ELF-1 (cell line): ENCODE measurements at places on chromosomes 3 and 15.
A peak's percentile ranks its signal among the peaks of the same experiment; 100 is the strongest.

DNA sequence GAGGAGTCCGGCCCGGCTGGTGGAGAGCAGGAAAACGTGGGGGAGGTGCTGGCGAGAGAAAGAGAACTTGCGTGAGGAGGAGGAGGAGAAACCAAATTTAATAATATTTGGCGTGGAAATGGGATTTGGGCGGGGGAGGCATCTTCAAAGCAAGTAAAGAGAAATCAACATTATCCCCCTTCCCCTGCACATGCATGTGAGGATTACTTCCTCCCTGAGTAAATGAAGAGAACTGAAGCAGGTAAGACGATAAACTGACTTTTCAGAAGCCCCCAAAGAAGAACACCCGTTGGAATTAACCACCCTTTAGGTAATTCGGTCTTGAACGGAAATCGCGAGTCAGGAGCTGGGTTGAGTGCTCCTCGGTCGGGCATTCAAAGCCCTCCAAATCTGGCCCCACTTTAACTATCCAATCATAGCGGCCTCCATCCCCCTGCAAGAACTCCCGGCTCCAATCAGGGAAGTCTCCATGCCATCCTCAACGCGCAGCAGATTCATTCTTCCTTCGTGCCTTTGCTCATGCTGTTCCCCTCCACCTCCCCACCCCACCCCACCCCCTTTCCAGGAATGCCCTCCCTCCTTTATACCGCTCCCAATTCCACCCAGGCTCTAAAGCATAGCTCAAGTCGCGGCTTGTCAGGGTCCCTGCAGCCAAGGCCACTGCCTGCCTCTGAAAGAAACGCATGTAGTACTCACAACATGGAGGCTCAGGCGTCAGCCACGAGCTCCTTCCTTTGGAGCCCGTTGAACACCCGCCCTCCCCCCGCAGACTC lies 545 bp upstream of the RFX7 start:
- peak; percentile 84 for DNase-seq

- DNase-seq: no peak
Observed at GRCh38 chr15:87985451-87985850, 271.1 kb downstream of the NTRK3 start.

DNA sequence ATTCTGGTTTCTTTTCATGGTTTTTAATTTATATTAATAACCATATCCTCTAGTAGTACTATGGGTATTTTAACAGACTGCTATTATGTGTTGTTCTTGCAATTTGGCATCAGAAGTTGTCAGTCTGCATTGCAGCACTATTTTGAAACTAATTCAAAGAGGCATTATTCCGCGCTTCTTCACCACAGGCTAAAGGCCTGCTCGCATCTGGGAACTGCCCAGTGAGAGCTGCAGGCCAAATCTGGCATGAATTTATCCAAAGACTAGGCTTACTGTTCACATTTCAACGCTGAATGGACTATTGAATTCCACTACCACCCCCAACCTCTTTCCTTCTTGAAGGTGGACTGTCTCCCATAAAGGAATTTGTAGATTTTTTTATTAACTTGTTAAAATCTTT lies 310.4 kb upstream of the NR2F2 start:
- no peak for DNase-seq

DNA sequence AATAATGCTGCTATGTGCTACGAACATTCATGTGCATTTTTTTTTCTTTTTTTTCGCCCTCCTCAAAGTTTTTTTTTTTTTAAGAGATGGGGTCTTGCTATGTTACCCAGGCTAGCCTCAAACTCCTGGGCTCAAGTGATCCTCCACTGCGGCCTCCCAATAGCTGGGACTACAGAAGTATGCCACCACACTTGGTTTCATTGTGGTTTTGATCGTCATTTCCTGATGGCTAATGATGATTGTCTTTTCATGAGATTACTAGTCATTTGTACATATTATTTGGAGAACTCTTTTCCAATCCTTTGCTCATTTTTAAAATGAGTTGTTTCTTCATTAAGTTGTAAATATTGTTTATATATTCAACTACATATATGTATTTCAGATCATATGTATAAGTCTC lies 48.8 kb downstream of the FBXO22 start:
- no peak for DNase-seq

- DNase-seq: no peak
Observed at GRCh38 chr3:63474828-63475518, 177.5 kb upstream of the SNTN start.

DNA sequence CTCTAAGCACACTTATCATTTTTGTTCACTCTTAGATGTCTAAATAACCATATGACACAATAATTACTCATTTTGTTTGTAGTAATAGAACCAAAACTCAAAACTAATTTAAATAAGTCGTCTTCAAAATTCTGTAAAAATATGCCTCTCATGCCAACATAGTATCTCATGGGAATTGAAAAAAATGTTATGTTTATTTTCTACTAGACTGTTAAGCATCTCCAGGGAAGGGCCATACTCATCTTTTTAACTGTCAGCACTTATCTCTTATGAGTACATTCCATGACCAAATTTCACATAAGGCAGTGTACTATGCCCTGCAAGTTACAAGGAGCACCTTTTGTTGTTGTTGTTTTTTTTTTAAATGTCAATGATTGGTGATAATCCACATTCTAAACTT lies 18.3 kb upstream of the USF3 start:
- DNase-seq: no peak

DNA sequence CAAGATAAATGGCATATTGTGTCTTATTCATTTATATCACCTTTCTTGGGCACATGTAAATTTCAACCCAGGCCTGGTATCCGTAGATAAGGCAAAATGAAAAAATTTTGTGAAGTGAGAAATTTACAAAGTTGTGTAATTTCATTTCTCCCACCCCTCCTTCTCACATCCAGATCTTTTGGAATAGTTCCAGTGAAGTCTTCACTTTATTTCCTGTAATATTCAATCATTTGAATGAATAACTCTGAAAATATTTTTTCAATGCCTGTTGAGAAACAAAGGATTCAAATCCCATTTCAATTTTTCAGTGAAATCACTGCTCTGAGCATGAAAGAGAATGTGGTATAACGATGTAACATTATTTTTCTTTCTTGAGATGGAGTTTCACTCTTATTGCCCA lies 53.4 kb downstream of the BTLA start:
- no peak for DNase-seq

GRCh38 chr3:61858054-61858453 lies 296.7 kb downstream of the PTPRG start:
- no peak for DNase-seq

DNA sequence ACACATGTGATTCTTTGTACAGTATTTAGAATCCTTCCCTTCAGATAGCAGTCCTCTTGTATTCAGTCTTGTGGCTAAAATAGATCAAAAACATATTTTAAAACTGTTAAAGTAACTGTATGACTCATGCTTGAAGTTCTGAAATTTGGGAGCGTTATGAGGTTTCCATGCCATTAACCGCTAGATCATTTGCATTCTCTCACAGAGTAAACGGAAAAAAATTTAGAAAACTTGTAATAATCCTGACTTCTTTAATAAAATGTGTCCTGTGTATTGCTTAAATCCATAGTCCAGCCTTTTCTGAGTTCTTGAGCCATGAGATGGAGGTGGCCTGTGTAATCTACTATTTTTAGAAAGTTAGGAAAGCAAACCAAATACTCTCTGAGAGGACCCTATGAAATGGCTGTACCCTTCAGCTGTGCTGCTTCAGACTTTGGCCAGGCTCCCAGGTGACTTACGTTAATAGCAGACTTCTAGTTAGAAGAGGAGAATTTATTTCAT lies 33.8 kb downstream of the MBNL1 start:
- no peak for DNase-seq

GRCh38 chr3:102360183-102360860 lies 74.5 kb upstream of the ZPLD1 start:
- DNase-seq: no peak

DNA sequence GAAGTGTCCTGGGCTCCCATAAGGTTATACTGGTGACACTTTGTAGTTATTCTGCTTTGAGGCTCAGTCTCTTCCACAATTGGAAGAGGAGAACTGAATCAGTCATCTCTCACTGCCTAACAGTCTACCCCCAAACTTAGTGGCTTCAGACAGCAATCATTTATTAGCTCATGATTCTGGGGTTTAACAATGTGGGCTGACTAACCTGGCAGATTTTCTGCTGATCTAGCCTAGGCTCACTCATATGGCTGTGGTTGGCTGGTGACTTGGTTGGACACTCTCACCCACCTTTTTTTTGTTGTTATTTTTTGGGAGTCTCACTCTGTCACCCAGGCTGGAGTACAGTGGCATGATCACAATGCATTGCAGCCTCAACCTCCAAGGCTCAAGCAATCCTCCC lies 7.1 kb downstream of the GPD1L start:
- DNase-seq: no peak

- DNase-seq: no peak
Observed at GRCh38 chr3:68751888-68752287, 180.5 kb downstream of the TAFA4 start.

DNA sequence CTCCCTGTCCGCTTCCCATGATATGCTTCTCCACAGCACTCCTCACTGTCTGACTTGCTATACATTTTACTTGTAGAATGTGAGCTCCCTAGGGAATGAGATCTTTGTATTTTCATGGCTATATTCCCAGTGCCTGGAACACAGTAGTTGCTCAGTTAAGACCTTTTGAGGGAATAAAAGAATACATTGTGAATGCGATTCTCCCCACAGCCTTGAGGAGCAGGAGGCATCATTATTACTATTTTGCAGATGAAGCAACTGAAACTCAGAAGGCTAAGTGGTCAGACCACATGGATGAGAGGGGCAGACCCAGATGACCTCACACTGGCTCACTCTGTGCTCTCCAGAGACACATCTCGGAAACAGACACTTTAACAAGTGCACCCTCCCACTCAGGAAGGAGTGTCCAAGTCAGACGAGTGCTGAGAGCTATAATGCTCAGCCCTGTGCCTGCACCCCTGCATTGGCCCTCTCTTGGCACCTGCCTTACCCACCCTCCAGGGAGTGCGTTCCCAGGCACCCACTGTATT lies 46.8 kb downstream of the SST start:
- no peak for DNase-seq

DNA sequence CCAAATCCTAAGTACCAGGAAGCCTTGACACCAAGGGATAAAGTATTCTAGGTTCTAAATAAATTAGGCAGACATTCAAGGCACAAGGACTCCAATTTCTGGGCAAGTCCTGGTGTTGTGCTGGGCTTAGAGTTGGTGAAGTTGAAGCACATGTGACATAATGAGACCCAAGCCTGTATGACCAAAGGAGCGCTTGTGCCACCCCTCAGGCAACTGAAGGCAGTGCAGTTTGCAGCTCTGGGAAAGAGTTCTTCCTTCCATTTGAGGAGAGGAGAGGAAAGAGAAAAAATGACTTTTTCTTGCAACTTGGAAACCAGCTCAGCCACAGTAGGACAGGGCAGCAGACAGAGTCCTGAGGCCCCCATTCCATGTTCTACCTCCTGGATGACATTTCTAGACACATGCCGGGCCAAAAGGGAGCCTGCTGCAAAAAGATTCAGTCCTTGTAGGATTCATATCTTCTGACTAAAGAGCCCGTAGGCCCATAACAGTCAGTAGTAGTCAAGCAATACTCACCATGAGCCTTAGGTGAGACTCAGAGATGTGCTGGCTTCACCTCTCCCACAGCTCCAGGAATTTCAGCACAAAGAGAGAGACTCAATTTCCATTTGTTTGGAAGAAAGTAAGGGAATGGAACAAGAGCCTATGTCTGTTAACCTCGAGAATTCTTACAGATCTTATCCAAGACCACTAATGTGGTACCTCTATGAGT lies 588.8 kb upstream of the BCHE start:
- DNase-seq: peak; percentile 13

DNA sequence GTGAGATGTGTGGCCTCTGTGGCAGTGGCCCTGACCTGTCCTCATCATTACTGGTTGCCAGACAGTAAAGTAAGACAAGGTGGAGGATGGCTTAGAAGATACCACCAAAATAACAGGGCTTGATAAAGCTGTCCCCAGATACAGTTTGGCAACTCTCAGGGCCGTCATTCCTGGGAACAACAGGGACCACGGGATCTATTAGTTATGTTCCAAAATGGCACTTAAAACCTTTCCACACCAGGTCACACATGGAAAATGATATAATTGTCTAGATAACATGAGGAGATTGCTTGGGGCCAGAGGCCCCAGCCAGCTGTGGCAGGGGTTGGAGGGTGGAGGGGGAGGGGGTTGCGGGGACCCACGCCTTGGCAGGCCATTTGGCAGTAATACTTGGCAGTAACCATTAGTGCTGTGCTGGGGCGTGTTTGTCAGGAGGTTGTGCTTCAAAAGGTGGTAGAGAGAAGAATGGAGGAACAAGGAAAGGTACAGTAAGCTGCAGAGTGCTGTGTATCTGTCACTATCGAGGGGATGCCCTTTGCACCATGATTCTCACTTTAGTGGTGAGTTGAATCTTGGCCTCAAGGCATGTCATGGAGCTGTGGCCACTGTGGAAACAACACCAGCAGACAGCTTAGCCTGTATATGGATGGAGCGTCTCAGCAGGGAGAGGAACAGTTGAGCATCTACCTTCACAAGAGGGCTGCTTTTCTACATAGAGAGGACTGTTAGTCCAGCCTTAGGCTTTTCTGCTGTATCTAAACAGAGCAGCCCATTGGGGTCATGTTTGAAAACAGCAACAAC lies 14.0 kb downstream of the PLCL2 start:
- no peak for DNase-seq

- DNase-seq: no peak
Observed at GRCh38 chr15:29107291-29107890, 162.2 kb downstream of the NSMCE3 start.

DNA sequence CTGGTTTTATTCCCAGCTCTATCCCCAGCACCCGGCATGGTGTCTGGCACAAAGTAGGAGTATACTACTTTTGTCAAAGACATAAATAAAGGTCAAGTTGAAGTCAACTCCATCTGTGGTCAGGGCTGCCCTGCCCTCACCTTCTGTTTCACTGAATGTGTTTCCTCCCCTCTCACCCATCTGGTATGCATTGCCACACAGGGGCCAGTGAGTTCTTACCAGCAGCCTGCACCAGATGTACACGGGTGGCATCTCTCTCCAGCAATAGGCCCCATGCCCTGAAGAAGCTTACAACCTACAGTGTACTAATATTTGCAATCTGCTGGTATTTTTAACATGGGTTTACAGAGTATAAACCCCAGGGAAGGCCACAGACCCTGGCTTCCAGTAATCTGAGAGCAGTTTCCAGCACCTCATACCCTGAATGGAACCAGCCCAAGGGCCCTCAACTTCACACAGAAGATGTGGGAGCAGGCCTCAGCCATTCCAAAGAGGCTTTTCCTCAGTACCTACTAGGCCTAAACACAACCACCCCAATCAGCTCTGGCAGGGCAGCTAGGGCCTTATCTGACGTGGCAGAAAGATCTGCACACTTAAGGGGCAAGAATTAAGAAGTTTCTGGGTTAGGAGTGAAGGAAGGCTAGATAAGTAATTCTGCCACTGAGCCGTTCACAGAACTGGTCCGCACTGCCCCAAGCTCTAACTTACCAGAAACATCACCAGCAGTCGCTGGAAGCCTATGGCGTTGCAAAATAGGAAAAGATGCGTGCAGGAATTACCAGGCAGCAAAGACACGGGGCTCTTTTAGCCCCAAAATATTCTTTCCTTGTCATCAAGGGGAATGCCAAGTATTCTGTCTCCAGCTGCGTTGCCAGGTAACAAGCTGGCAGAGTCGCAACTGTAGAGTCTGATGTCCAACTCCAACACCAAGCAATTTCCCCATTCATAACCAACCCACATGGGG lies 2.1 kb downstream of the IDH2 start:
- no peak for DNase-seq

GRCh38 chr15:82398785-82399184 lies 30.8 kb upstream of the GOLGA6L9 start:
- no peak for DNase-seq
